HCT116 (cell line): ENCODE measurements at places on chromosomes 7 and 10.

- H3K27me3 ChIP-seq = no peaks in the 10 kb centered on the region
- H3K4me3 ChIP-seq = peak overlapping the region; percentile 81
- peak; percentile 77 for DNase-seq
- H3K4me1 ChIP-seq = peaks cover 17% of the 10 kb centered on the region; the same call in 1 of the 2 replicates
- H3K27ac ChIP-seq = peak overlapping the region; percentile 89
- H3K36me3 ChIP-seq = peaks cover 14% of the 10 kb centered on the region
Measured at GRCh38 chr10:70816220-70816894, 609 bp downstream of the SGPL1 start.

DNA sequence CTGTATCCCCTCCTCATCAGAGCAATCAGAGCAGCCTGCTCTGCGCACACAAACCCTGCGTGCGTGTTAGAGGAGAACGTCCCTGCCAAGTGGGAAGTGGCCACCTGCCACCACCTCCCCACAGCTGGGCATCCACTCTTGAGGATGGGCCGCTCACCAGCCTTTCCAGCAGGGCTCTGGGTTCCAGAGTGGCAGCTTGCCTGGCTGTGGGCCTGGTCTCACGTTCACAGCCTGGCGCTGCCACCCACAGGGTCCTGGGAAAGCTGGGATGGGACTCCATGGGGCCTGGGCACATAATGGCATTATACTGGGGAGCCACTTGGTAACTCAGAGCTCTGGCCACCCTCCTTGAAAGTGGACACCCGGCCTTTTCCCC, 151.1 kb upstream of the PPP2R2D start:
- H3K4me3 ChIP-seq = no peak overlapping the region
- no peaks in the 10 kb centered on the region for H3K4me1 ChIP-seq
- H3K27me3 ChIP-seq = no peaks in the 10 kb centered on the region

GRCh38 chr10:100114976-100115770, 33.5 kb upstream of the CPN1 start:
- H3K27ac ChIP-seq = no peak overlapping the region
- H3K36me3 ChIP-seq = no peaks in the 10 kb centered on the region
- no peak overlapping the region for H3K4me3 ChIP-seq
- DNase-seq = no peak

- no peak overlapping the region for H3K27ac ChIP-seq
- DNase-seq = no peak
- no peaks in the 10 kb centered on the region for H3K4me1 ChIP-seq
- H3K27me3 ChIP-seq = peaks cover 26% of the 10 kb centered on the region; the same call in 1 of the 2 replicates
- no peak overlapping the region for H3K4me3 ChIP-seq
- no peaks in the 10 kb centered on the region for H3K36me3 ChIP-seq
Measured at GRCh38 chr10:75910032-75910431, 478.6 kb downstream of the LRMDA start.

DNA sequence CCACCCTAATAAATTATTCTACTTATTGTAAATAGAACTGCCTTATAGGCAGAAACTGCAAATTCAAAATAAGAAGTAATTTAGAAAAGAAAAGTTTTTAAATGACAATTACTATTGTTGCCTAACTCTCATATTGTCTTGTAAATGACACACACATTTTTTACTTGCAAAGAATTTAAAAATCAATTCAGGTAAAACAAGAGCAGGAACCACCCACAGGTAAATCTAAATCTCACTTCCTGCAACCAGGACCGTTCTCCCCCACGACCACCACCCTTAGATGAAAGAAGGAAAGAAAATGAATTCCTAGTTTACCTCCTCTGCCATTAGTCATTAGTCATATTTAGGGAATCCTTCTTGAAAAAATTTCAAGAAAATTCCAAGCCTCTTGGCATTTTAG, 4.8 kb upstream of the AASS start:
- DNase-seq = no peak
- no peaks in the 10 kb centered on the region for H3K4me1 ChIP-seq
- H3K27ac ChIP-seq = no peak overlapping the region

DNA sequence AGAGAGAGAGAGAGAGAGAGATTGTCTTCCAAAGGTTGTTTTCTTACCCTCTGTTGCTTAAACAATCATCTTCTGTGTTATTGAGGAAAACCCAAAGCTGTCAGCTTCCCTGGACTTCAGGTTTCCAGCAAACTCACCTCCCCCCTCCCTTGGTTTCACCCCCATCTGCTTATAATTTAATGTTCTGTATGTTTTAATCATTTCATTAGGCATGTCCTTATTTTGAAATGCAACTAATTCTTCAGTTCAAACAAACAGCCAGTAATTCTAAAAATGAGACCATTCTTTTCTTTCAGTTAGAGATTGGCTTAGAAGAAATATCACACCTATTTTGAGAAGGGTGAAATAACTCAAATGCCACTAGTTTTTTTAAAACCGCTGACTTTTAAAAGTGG, 102.9 kb downstream of the FAM204A start:
- H3K36me3 ChIP-seq = no peaks in the 10 kb centered on the region
- no peak overlapping the region for H3K4me3 ChIP-seq
- no peak for DNase-seq
- H3K4me1 ChIP-seq = no peaks in the 10 kb centered on the region
- no peak overlapping the region for H3K27ac ChIP-seq

DNA sequence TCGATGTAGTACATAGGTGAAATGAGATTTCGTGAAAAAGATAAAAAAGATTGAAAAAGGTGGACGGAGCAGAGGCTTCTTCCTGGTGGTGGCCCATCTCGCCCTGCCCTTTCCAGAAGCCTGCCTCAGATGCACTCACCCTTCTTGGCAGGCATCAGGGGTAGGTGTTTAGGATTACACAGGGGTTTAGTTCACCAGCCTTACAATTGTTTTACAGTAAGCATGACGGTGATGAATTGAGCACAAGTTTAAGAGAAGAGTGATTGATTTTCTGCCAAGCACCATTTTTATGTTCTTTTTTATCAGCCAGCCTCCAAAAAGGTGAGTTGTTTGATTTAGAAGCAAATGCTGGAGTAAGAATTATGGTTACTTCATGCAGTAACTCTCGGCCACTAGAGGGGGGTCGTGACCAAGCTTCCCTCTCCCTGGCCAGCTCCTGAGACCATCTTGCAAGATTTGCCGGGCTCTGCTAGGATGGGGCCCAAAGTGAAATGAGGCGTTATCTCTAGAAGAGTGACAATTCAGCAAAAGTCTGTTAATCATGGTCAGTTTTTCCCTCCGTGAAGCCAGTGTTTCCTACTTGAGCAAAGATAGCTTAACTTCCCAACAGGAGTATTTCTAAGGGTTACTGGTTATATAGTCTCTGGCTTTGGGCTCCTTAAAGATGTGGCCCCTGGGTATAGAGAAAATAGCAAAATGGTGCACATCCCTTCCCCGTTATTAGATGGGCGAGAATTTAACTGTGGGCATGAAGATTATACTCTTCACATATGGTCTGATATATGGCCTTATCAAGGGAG, 228.8 kb downstream of the BMPER start:
- H3K27me3 ChIP-seq = no peaks in the 10 kb centered on the region
- H3K4me3 ChIP-seq = no peak overlapping the region
- H3K36me3 ChIP-seq = no peaks in the 10 kb centered on the region
- H3K27ac ChIP-seq = no peak overlapping the region
- H3K4me1 ChIP-seq = no peaks in the 10 kb centered on the region

DNA sequence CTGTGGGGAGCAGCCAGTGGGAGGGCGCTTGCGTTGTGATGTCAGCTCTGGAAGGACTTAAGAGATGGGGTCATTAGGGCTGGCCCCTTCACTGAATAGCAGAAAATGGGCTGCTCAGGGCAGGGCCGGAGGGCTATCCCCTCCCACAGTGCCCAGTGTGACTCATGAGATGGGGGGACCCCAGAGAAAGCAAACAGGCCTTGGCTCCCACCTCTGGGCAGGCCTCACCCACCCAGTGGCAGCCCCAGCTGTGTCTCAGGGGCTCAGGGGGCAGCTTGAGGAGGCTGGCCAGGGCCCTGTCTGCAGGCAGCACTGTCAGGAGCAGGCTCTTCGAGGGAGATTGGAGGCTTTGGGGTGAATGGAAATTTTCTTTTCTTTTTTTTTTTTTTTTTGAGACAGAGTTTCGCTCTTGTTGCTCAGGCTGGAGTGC, 168.3 kb downstream of the SLIT1 start:
- no peaks in the 10 kb centered on the region for H3K27me3 ChIP-seq
- no peak overlapping the region for H3K4me3 ChIP-seq
- H3K27ac ChIP-seq = no peak overlapping the region
- no peak for DNase-seq

DNA sequence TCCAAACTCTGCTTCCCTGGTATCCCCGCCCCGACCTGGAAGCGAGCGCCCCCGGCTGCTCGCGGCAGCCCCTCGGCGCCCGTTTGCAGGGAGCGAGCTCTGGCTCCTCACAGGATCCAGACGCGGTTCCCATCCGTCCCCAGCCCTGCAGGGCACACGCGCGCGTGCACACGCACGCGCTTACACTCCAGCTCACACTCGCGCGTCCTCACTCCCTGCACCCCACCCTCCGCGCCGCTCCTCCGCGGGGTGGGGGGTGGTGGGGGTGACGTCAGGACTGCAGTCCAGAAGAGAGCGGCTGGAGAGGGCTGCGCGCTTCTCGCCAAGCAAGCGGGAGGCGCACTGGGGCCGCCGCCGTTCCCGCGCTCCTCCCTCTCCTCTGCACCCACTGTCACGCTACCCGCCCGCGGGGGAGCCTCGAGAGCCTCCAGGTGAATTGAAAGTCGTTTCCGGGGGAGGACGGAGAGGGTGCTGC, 255.6 kb downstream of the OTUD1 start:
- no peak overlapping the region for H3K4me3 ChIP-seq
- H3K36me3 ChIP-seq = no peaks in the 10 kb centered on the region
- H3K27ac ChIP-seq = no peak overlapping the region
- DNase-seq = no peak
- 0 out of 2 replicates have a peak, but pooled peaks cover 3% of the 10 kb centered on the region for H3K27me3 ChIP-seq

- no peak overlapping the region for H3K27ac ChIP-seq
- no peak for DNase-seq
Measured at GRCh38 chr10:95327367-95327766, 36.6 kb upstream of the PDLIM1 start.

DNA sequence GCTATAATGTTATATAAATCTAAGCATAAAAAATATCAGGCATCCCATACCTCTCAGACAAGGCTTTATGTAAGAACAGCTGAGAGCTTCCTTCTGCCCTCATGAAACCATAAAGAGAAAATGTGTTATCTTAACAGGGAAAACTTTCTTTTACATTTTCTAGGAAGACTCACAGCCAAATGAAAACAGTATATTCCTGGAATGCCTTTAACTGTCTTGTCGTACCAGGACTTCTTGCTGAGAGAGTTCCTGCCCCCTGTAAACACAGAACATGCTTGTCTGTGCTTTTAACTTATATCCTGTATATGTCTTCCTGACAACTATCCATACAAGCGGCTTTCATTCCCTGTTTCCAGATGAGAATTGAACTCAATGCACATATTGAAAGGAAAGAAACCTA, 64.8 kb upstream of the AHR start:
- DNase-seq = no peak
- H3K27me3 ChIP-seq = no peaks in the 10 kb centered on the region
- no peaks in the 10 kb centered on the region for H3K36me3 ChIP-seq
- H3K4me1 ChIP-seq = peaks cover 13% of the 10 kb centered on the region

- peaks cover 19% of the 10 kb centered on the region for H3K27me3 ChIP-seq
- DNase-seq = no peak
- no peak overlapping the region for H3K4me3 ChIP-seq
- no peaks in the 10 kb centered on the region for H3K36me3 ChIP-seq
Measured at GRCh38 chr7:32259931-32260596, 189.9 kb upstream of the PDE1C start.

- H3K27me3 ChIP-seq = no peaks in the 10 kb centered on the region
- no peaks in the 10 kb centered on the region for H3K36me3 ChIP-seq
- no peaks in the 10 kb centered on the region for H3K4me1 ChIP-seq
- no peak for DNase-seq
- no peak overlapping the region for H3K27ac ChIP-seq
- no peak overlapping the region for H3K4me3 ChIP-seq
Measured at GRCh38 chr7:121595758-121596696, 199.9 kb upstream of the FAM3C start.

DNA sequence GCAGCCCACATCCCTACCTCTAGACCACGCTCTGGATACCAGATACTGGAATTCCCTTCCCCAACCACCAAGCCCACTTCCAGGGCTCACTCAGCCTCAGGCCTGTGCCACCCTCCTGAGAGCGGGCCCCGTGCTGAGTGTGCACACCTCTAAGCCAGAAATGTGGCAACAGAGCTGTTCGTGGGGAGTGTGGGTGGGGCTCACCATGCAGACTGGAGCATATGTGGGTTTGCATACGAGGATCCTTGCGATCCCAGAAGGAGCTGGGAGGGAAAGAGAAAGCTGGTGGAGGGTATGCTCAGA, 13.0 kb upstream of the LIMK1 start:
- peaks cover 27% of the 10 kb centered on the region for H3K4me1 ChIP-seq
- H3K27me3 ChIP-seq = no peaks in the 10 kb centered on the region
- H3K36me3 ChIP-seq = no peaks in the 10 kb centered on the region
- no peak overlapping the region for H3K27ac ChIP-seq
